ENCODE measurements at places on chromosomes 6 and 20.

GRCh38 chr20:50413088-50413500 lies 97.1 kb upstream of the PTPN1 start:
- DNase-seq, result no peak

- no peak for DNase-seq
Measured at GRCh38 chr6:80022803-80023202, 18.4 kb downstream of the TTK start.

- DNase-seq, result no peak
Measured at GRCh38 chr6:113433335-113433991, 423.7 kb upstream of the MARCKS start.

- no peak for DNase-seq
Measured at GRCh38 chr6:130223508-130223907, 757 bp upstream of the SAMD3 start.

- DNase-seq, result no peak
Measured at GRCh38 chr6:129368076-129368475, 341.9 kb downstream of the ARHGAP18 start.

DNA sequence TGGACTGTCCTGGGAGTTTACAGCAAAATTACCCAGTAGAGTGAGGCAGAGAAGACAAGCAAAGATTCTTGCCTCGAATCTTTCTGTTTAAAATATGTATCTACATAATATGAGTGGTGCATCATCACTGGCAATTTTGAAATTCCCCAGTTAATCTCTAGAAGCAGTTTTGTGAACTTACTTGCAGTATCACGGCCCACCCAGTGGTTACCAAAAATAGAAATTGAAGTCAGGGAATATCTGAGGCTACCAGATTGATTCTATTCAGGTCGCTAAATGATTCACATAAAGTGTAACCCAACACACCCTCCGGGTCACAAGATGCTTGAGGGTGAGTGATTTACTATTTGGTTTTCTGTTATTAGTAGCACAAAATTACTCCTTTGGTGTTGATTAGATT lies 111.9 kb downstream of the PPP1R14C start:
- no peak for DNase-seq

GRCh38 chr6:169824021-169824420 lies 72.6 kb downstream of the ERMARD start:
- DNase-seq, result no peak

- DNase-seq, result no peak
Measured at GRCh38 chr6:148342350-148343046, at the start of gene SASH1. TSS of gene SASH1 (plus strand) at chr6:148342838. CDS start at chr6:148343068, 230 bp downstream.

- DNase-seq, result no peak
Measured at GRCh38 chr6:38067263-38067980, 247.9 kb downstream of the ZFAND3 start.

DNA sequence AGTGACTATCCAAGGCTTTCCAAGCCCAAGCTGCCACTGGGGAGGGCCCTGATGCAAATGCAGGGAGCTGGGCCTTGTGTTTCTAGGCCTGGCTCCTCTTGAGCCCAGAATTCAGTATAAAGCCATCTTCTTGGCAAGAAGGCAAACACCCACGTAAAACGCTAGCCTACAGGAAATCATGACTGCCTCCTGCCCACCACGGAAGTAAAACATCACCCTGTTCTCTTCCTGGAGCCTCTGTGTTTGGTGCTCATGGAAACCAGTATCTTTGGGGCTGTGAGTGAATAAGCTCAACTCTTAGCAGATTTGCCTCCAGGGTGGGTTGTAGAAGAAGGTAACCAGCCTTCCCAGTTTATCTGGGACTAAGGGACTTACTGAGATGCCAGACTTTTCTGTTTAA lies 271.0 kb downstream of the ZNF217 start:
- no peak for DNase-seq

GRCh38 chr6:54085047-54085446 lies 26.2 kb upstream of the MLIP start:
- DNase-seq, result no peak

- DNase-seq, result no peak
Measured at GRCh38 chr6:142833054-142833453, 111.9 kb downstream of the HIVEP2 start.

- no peak for DNase-seq
Measured at GRCh38 chr6:111231090-111231459, 143.8 kb downstream of the SLC16A10 start.

- DNase-seq, result no peak
Measured at GRCh38 chr20:58716476-58717277, 24.1 kb downstream of the NPEPL1 start.

DNA sequence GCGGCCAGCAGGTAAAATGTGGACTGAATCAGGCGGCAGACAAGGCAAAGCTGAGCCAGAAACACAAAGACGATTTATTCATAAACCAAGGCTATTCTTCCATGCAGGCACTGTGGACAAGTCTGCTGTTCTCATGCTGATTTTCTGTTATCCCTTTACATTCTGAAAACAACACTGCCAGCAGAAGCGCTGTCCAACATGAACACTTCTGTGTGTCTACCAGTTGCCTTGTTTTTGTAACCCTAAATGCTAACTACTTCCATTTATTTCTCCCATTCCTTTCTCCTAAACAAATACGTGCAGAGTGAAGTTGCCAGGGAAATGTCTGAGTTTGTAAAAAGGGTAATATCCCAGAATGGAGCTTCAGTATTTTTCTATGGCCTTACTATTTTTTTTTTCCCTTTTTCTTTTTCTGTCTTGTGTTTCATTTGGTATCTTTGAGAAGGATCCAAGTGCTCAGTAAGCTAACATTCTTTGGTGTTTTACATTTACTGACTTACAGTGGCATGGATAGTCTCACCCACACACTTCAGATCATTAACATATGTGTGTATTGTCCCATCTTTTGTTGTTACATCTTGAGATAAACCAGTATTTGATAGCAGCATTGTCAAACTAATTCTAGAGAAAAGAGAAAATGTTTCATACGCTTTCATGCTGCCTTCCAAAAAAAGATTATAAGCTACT lies 1308.9 kb upstream of the MAP3K7 start:
- DNase-seq, result no peak

- no peak for DNase-seq
Measured at GRCh38 chr20:469746-470490, 7.6 kb upstream of the TBC1D20 start.

- DNase-seq, result no peak
Measured at GRCh38 chr6:106518748-106519147, 110.5 kb downstream of the RTN4IP1 start.

- peak; percentile 33 for DNase-seq
Measured at GRCh38 chr20:21505161-21505809, 8.6 kb downstream of the NKX2-2 start.

DNA sequence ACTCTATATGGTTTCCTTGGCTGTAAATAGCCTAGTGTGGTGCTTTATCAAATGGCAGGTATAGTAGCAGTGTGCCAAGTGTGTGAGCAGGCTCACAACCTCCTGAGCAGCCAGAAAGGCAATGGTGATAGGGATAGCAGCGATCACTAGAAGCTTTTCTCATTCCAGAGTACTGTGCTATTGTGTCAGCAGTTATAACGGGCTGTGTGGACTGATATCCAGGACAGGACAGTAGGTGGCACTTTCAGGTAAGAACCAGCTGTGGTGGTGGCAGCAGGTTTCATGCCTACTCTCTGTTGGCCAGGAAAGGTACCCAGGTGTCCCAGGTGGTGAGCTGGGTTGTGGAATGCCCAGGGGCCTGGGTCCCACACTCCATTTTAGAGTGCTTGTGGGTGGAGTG lies 448.8 kb upstream of the BTBD3 start:
- DNase-seq, result no peak

DNA sequence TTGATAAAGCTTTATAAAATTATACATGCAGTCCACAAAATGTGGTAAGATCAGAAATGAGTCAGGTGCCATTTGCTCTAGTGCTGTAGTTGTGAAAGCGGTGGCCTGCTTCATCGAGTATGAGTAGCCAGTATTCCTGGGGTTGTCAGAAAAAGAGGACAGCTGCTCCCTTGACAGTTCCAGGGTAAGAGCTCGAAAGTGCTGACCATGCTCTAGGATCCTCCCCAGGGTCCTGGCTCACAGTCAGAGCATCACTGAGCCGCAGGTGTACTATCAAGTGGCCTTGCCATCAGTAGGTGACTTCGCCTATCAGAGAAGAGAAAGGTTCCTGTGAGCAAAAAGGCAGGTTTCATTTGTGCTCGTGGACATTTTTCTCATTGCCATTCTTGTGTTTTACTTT lies 3.6 kb downstream of the BTBD3 start:
- DNase-seq, result no peak

Measured in NCI-H2107 (cell line).